Osteoblast (primary cell): ENCODE measurements at places on chromosomes 11 and 22. TPM values are rescaled to one million over a fixed set of nuclear protein-coding genes. Genes with fewer than 3 reads are reported as not detected.

DNA sequence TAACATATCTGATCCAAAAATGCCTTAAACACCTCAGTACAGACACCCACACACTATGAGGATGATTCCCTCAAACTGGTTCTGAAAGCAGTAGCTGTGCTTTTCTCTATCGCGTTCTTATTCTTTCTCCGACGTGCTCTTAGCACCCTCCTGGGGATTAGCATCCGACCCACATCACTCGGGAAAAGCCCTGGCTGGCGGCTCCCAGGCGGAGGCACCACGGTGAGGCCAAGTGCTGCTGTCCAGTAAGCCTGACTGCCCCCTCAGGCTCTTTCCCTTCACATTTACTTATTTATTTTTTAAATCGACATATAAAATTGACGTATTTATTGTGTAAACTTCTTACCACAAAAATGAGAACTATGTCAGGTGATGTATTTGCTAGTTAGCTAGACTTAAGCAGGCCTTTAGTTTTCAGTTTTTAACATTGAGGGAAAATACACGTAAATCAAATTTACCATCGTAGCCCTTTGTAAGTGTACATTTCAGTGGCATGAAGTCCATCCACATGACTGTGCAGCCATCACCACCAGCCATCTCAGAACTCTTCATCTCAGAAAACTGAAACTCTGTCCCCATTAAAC, 19.2 kb downstream of the TBX1 start:
- peak; percentile 69 for DNase-seq
- no peak overlapping the region for H3K4me3 ChIP-seq
- no peak overlapping the region for H3K27ac ChIP-seq
- peaks cover 10% of the 10 kb centered on the region for H3K4me1 ChIP-seq
- peaks cover 10% of the 10 kb centered on the region for H3K27me3 ChIP-seq

The OLFML1 gene
- total RNA-seq: 20.3 and 33.0 TPM in 2 replicates

GRCh38 chr22:46852771-46853170, 90.3 kb downstream of the TBC1D22A start:
- H3K4me1 ChIP-seq: no peaks in the 10 kb centered on the region
- H3K27me3 ChIP-seq: no peaks in the 10 kb centered on the region
- no peak overlapping the region for H3K4me3 ChIP-seq
- H3K27ac ChIP-seq: no peak overlapping the region
- peaks cover 4% of the 10 kb centered on the region for H3K36me3 ChIP-seq

GRCh38 chr11:97989121-97989520, 1031.6 kb upstream of the CNTN5 start:
- H3K4me1 ChIP-seq: no peaks in the 10 kb centered on the region
- H3K27me3 ChIP-seq: no peaks in the 10 kb centered on the region
- no peaks in the 10 kb centered on the region for H3K36me3 ChIP-seq
- DNase-seq: no peak
- H3K27ac ChIP-seq: no peak overlapping the region
- H3K4me3 ChIP-seq: no peak overlapping the region

- no peaks in the 10 kb centered on the region for H3K36me3 ChIP-seq
- H3K4me1 ChIP-seq: peaks cover 7% of the 10 kb centered on the region
- no peak overlapping the region for H3K4me3 ChIP-seq
- no peak for DNase-seq
- H3K27me3 ChIP-seq: no peaks in the 10 kb centered on the region
Measured at GRCh38 chr11:19687392-19687791, 25.2 kb upstream of the NAV2 start.

DNA sequence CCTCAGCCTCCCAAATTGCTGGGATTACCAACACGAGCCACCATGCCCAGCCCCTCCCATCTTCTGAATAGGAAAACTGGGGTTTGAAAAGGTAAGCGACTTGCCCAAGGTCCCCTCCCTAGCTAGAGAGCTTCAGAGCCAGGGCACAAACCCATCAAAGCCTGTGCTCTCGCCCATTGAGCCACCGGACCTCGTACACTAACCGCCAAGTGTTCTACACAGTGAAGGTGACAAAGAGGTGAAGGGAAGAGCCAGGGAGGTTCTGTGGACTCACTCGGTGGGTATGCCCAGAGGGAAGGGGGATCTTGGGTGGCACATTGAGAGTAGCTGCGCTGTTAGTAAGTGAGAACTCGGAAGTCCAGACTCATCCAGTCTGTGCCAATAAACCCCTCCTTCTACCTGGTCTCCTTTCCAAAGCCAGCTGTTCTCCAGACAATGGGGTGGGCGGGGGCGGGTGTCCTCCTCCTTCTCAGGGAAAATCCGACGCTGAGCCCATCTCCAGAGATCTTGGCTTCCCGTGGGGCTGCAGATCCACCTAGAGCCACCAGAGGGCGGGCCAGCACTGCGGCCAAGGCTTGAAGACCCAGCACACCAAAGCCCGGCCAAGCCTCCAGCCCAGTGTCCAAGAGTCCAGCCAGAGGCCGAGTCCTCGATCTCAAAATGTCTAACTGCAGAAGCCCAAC, 3.2 kb upstream of the RTN4RL2 start:
- H3K4me1 ChIP-seq: peaks cover 8% of the 10 kb centered on the region
- H3K27me3 ChIP-seq: peaks cover 49% of the 10 kb centered on the region
- H3K27ac ChIP-seq: no peak overlapping the region
- no peak overlapping the region for H3K4me3 ChIP-seq
- DNase-seq: peak; percentile 98

DNA sequence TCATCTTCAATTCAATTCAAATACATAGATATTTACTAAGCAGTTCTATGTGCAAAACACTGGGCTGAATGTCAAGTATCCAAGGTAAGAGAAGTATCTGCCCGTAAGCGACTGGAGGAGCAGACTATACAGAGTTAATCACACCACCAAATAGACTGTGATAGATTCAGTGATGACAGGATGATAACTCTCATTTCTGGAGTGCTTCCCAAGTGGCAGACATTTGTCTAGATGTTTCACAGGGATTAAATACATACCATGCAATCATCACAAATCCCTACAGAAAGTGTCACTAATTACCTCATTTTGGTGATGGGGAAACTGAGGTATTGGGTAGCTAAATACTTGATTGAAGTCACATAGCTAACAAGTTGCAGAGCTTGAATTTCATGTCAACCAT, 508.7 kb upstream of the TENM4 start:
- H3K4me1 ChIP-seq: no peaks in the 10 kb centered on the region
- H3K4me3 ChIP-seq: no peak overlapping the region
- no peak for DNase-seq
- H3K27ac ChIP-seq: no peak overlapping the region
- H3K27me3 ChIP-seq: no peaks in the 10 kb centered on the region
- H3K36me3 ChIP-seq: no peaks in the 10 kb centered on the region

The BIRC2 gene
- total RNA-seq: 74.6 and 76.0 TPM in 2 replicates

DNA sequence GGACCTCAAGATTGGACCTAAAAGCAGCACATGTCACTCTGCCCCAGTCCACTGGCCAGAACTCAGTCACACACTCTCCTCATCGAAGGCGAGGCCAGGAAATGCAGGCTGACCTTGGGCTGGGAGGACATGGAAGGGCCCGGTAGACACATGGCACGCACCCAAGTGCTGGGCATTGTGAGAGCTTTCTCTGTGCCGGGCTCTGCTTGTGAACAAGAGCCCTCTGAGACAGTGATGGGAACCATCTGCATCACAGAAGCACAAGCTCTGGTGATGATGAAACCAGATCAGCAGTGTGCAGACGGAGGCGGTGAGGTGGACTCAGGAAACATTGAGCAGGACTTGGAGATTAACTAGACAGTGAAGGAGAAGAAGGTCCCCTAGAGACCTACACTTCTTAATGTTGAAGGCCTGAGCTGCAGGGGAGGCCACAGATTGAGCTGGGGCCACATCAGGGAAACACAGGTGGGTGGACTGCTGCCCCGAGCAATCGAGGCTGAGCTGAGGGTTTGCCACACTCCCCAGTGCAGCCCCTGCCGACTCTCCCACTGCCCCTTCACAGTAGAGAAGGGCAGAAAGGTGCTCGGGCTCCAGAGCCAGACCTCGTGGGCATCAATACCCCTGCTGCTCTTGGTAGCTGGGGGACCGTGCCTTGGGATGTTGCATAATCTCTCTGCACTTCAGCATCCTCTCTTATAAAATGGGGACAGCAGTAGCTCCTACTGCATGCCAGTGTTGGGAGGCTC, 1460.5 kb downstream of the TBC1D22A start:
- DNase-seq: no peak
- no peaks in the 10 kb centered on the region for H3K4me1 ChIP-seq
- H3K4me3 ChIP-seq: no peak overlapping the region
- no peak overlapping the region for H3K27ac ChIP-seq
- H3K27me3 ChIP-seq: no peaks in the 10 kb centered on the region
